Neural crest cell (in vitro differentiated cells): ENCODE measurements at places on chromosomes 5 and 9.
A peak's percentile ranks its signal among the peaks of the same experiment; 100 is the strongest.

GRCh38 chr5:79806741-79807140 lies 117.1 kb downstream of the CMYA5 start:
- H3K27ac ChIP-seq = peak overlapping the region; percentile 91
- H3K4me1 ChIP-seq = peaks cover 15% of the 10 kb centered on the region
- H3K4me3 ChIP-seq = no peak overlapping the region
- peak; percentile 6 for DNase-seq

DNA sequence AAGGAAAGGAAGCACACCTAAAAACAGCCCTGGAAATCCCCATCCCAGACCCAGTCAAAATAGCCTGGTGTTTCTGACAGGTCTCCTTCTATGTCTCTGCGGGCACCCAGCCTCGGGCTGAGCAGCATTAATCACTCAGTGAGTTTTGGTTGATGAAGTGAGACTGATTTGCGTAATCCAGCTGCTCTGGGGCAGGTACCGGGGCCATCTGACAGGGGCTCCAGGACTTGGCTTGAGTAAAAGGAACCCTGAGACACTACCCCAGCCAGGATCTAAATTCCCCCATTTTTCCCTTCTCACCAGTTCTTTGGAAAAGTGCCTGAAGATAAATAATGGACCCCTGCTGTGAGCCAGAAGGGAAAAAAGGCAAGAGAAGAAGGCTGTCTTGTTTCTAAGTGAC lies 596 bp downstream of the SLC28A3 start:
- no peaks in the 10 kb centered on the region for H3K27me3 ChIP-seq
- no peaks in the 10 kb centered on the region for H3K36me3 ChIP-seq
- H3K4me1 ChIP-seq = peaks cover 3% of the 10 kb centered on the region
- no peak overlapping the region for H3K27ac ChIP-seq

GRCh38 chr5:77211691-77212047 lies 1.2 kb downstream of the PDE8B start:
- peak overlapping the region; percentile 17 for H3K4me3 ChIP-seq
- no peak for DNase-seq
- peaks cover 5% of the 10 kb centered on the region for H3K4me1 ChIP-seq
- no peak overlapping the region for H3K27ac ChIP-seq
- peaks cover 11% of the 10 kb centered on the region for H3K36me3 ChIP-seq
- H3K27me3 ChIP-seq = peaks cover 77% of the 10 kb centered on the region

DNA sequence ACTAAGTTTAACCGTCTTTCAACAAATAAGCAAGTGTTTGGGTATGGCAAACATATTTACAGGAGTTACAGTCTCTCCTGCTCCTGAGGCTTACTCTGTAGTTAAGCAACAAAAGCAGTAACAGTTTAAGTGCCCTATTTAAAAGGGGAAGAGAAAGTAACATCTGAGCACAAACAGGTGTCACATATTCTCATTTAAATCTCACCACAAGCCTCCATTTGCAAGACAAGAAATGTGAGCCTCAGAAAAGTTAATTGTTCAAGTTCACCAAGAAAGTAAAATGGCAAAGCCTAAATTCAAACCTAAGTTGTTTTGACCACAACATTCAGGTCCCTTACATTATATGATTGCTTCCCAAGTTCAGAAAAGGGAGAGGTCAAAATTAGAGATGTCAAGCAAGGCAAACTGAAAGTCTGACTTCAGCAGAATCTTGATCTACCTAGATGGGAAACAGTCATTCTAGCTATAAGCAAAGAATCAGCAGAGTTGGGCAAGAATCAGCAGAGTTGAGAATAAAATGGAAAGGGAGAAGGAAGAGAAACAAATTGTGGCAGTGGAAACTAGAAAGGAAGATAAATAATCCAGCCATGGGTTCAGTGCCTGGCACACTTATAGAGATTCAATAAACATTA lies 93.4 kb downstream of the STRBP start:
- H3K27me3 ChIP-seq = no peaks in the 10 kb centered on the region
- H3K4me3 ChIP-seq = no peak overlapping the region
- no peak for DNase-seq
- H3K27ac ChIP-seq = no peak overlapping the region
- peaks cover 4% of the 10 kb centered on the region for H3K4me1 ChIP-seq

- peaks cover 16% of the 10 kb centered on the region for H3K36me3 ChIP-seq
- DNase-seq = peak; percentile 36
- H3K4me3 ChIP-seq = peak within 1 kb of the TSS; percentile 96
- peak within 1 kb of the TSS; percentile 99 for H3K27ac ChIP-seq
- peaks cover 50% of the 10 kb centered on the region for H3K4me1 ChIP-seq
- H3K27me3 ChIP-seq = no peaks in the 10 kb centered on the region
Measured at GRCh38 chr9:126326228-126327005, at the start of gene MVB12B. Gene MVB12B (plus strand): TSS chr9:126326829. CDS start chr9:126326930, 101 bp downstream.

GRCh38 chr9:102244916-102245315 lies 506.5 kb upstream of the GRIN3A start:
- H3K4me3 ChIP-seq = no peak overlapping the region
- no peaks in the 10 kb centered on the region for H3K36me3 ChIP-seq
- no peak for DNase-seq

DNA sequence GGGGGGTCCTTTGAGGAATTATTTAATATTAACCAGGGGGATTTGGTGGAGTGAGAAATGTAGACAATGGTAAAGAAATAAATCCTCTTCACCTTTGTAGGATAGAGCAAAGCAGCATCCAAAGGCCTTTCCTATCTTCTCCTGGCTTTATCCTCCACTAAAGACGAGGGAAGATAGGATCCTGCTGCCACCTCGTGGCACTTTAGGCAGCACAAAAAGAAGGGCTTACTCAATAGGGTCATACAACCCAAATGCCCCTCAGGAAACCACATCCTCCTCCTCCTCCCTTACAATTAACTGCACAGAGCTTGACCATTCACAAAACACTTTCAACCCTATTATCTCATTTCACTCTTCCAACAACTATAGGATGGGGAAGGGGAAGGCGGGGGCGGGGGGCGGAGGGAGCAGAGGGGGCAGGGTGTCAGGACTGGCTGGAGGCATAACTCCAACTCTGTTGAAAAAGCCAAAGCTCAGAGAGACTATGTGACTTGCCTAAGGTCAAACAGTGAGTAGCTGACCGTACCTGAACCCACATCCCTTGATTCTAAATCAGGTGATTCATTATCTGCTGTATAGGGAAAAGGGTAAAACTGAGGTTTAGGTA lies 45.4 kb upstream of the MYOT start:
- no peak overlapping the region for H3K4me3 ChIP-seq
- peak; percentile 47 for DNase-seq
- H3K27me3 ChIP-seq = peaks cover 4% of the 10 kb centered on the region
- H3K27ac ChIP-seq = no peak overlapping the region
- peaks cover 6% of the 10 kb centered on the region for H3K36me3 ChIP-seq

- no peaks in the 10 kb centered on the region for H3K36me3 ChIP-seq
- no peaks in the 10 kb centered on the region for H3K4me1 ChIP-seq
- H3K27me3 ChIP-seq = no peaks in the 10 kb centered on the region
- no peak overlapping the region for H3K27ac ChIP-seq
- no peak for DNase-seq
Measured at GRCh38 chr9:26158631-26159150, 480.4 kb upstream of the TUSC1 start.

DNA sequence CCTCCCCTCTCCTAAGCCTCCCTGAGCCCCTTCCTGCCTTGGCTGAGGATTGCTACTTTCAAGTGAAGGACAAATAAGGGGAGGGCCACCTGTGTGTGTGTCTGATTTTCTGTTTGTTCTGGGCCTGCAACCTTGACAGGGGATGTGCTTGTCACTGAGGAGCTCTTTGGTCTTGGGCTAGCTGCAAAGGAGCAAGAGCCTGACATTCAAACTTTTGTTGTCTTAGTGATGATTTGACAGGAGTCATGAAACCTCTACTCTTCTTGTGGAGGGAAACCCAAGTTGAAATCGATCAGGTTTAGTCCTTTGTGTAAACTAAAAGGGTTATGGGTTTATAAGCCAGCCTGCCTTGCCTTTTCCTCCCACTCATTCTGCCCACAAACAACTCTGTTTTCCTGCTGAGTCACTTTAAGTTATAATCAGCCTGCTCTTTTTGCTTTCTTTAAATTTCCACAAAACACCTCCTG lies 16.9 kb downstream of the CLTA start:
- no peaks in the 10 kb centered on the region for H3K27me3 ChIP-seq
- no peak for DNase-seq
- H3K27ac ChIP-seq = peak overlapping the region; percentile 67
- peaks cover 27% of the 10 kb centered on the region for H3K4me1 ChIP-seq
- H3K4me3 ChIP-seq = no peak overlapping the region

DNA sequence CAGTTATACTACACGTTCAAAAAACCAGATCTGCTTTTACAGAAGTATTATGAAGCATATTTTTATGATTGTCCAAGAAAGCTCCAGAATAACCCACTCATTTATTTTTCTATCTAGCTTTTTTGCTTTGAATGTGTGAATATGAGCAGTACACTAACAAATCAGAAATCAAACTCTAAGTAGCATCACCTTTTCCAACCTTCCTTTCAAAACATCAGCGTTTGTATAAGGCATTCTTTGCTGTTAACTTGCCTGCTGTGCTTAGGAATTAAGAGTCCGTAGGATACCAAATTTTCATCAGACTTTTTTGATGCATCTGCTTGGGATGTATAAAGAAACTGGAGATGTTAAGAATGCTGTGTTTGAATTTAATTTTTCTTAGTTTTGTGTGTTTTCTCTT lies 3.8 kb downstream of the TLE4 start:
- H3K27ac ChIP-seq = no peak overlapping the region
- peaks cover 6% of the 10 kb centered on the region for H3K27me3 ChIP-seq
- DNase-seq = no peak
- H3K36me3 ChIP-seq = peaks cover 8% of the 10 kb centered on the region
- H3K4me3 ChIP-seq = peak overlapping the region; percentile 64

- no peaks in the 10 kb centered on the region for H3K4me1 ChIP-seq
- H3K27me3 ChIP-seq = peaks cover 27% of the 10 kb centered on the region
- H3K27ac ChIP-seq = no peak overlapping the region
Measured at GRCh38 chr5:148586796-148587195, 67.5 kb downstream of the HTR4 start.

DNA sequence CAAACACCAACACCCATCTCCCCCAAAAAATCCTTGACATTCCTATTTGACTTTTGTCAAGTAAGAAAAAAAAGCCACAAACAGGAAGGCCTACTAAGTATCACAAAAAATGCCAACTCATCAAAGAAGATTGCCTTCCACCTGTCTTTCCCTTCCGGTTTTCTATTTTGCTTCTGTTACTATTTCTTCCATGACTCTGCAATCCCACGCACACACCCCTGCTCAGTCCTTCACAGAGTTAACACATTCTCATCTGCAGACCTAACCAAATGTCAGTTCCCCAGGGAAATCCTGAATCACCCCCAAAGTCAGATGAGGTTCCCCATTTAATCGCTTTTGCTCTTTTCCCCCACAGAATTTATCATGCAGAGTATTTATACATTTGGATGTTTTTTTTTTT lies 15.1 kb downstream of the LPAR1 start:
- no peak for DNase-seq
- H3K36me3 ChIP-seq = peaks cover 12% of the 10 kb centered on the region
- H3K4me1 ChIP-seq = no peaks in the 10 kb centered on the region
- H3K27ac ChIP-seq = no peak overlapping the region

DNA sequence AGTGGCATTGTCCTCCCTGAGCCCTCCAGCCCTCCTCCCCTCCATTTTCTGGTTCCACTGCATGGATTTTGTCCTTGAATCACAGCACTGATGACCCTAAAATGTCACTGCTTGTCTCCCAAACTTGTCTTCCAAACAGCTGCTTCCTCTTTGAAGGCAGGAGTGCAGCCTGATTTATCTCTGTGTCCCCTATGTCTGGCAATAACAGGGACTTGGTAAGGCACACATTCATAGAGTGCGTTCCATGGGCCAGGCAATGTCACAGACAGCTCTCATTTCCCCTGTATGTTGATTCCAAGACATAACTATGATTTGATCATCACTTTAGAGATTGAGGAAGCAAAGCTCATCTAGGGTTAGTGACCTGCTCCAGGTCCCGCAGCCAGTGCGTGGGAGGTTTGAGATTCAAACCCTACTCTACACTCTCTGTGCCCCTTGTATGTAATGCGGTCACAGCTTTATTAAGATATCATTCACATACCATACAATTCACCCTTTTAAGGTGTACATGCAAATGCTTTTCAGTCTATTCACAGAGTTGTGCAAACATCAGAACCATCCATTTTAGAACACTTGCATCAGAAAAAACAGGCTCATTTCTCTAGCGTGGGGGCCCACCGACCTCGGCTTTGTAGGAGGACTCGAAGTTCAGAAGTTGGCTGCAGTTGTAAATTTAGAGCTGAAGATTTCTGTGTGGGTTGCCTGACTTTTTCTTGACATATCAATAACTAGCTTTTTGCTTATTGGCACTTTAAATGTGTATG lies 28.4 kb upstream of the BOD1 start:
- H3K36me3 ChIP-seq = no peaks in the 10 kb centered on the region
- no peak for DNase-seq
- peaks cover 36% of the 10 kb centered on the region for H3K4me1 ChIP-seq
- no peak overlapping the region for H3K4me3 ChIP-seq
- no peaks in the 10 kb centered on the region for H3K27me3 ChIP-seq

GRCh38 chr5:67974471-67974870 lies 241.1 kb upstream of the PIK3R1 start:
- H3K27me3 ChIP-seq = no peaks in the 10 kb centered on the region
- no peak overlapping the region for H3K4me3 ChIP-seq
- peaks cover 10% of the 10 kb centered on the region for H3K4me1 ChIP-seq
- DNase-seq = no peak
- H3K36me3 ChIP-seq = no peaks in the 10 kb centered on the region

DNA sequence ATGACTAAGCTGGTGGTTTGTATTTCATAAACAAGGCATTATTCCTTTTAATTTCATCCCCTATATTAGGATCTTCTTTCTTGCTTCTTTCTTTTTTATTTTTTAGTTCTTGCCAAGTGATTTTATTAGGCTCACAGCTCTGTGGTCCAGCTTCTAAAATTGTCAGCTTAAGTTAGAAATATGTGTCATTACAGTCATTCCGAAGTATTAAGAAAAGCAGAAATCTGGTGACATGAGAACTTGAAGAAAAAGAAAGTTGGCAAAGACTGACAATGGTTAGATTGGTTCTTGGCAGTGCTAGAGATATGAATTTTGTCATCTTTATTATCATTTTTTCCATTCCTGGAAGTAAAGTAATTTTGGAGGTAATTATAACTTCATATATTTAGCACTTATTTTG lies 166.5 kb upstream of the PRR16 start:
- H3K4me3 ChIP-seq = no peak overlapping the region
- DNase-seq = no peak
- no peaks in the 10 kb centered on the region for H3K4me1 ChIP-seq
- no peaks in the 10 kb centered on the region for H3K36me3 ChIP-seq
- peaks cover 2% of the 10 kb centered on the region for H3K27me3 ChIP-seq

GRCh38 chr5:149583394-149583793 lies 2.1 kb downstream of the ARHGEF37 start:
- no peaks in the 10 kb centered on the region for H3K36me3 ChIP-seq
- H3K4me3 ChIP-seq = no peak overlapping the region
- H3K27me3 ChIP-seq = peaks cover 26% of the 10 kb centered on the region

DNA sequence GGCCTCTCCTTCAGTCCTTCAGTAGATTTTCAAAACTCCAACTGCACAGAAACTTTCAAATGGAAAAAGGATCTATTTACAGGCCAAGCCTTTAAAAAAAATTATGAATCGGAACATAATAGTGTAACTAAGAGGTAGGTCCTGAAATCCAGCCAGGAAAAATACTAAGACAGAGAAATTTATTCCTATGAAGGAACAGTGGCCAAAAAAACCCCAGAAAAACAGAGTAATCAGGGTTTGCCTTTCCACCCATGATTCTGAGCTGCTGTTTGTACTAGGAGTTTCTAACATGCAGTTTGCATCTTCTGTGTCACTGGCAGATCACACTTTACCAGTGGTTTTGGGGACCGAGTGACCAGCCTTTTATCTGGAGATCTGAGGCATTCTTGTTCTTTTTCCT lies 93.1 kb upstream of the TMED7 start:
- no peaks in the 10 kb centered on the region for H3K27me3 ChIP-seq
- no peak for DNase-seq
- H3K36me3 ChIP-seq = no peaks in the 10 kb centered on the region
- H3K27ac ChIP-seq = no peak overlapping the region

- H3K36me3 ChIP-seq = no peaks in the 10 kb centered on the region
- H3K27ac ChIP-seq = no peak overlapping the region
Measured at GRCh38 chr9:79977074-79977435, 405.3 kb downstream of the TLE4 start.
